Midbrain (tissue), 1 donor: ENCODE measurements at places on chromosomes 11 and 22.

DNA sequence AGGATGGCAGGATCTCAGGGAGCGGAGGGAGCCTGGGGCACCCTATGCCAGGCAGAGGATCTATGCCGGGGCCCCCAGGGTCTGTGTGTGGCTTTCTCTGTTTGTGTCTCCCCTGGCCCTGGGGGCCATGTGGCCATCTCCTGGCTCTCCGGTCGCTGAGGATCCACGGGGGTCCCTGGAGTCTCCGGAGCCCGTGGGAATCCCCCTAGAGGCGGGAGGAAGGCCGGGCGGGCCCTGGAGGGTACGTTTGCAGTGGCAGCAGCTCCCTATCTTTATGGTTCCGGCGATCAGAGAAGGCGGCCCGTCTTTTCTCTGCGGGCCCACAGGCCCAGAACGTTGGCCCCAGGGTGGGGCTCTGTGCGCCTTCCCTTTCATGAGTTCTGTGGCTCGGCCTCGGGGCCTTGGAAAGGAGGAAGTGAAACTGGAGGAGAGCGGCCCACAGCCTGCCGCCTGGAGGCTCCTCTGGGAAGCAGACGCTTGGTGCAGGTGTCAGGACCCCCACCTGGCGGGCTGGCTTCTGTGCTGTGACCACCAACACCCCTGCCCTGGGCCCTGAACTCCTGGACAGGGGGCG, 82.1 kb downstream of the KCNQ1 start:
- peak; percentile 4 for DNase-seq

- peak; percentile 55 for DNase-seq
Observed at GRCh38 chr11:122628810-122629555, 26.5 kb upstream of the UBASH3B start.

GRCh38 chr22:26554956-26555355, 35.0 kb downstream of the TPST2 start:
- no peak for DNase-seq

DNA sequence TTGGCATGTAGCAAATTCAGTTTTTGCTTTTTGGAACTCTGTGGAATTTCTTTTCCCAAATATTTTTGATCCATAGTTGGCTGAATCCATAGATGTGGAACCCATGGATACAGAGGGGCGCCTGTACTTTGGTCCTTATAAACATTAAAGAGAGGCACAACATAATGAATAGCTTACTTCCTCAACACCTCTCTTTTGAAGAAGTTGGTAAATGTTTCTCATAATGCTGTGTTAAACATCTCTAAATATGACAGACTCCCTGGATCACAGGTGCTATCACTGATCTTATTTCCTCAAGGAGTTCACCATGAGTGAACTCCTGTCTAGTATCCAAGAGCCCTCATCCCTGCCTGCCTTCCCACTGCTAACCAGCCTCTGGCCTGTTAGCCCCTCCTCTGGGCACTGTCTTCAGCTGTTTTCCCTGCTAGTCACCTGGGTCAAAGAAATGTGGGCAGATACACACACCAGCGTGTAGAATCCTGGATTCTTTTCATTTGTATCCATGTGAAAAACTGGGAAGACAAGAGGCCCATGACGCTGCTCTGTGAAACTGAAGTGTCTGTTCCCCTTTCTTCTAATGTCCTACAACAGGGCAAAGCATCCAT, 63.7 kb downstream of the HIRA start:
- DNase-seq = no peak

DNA sequence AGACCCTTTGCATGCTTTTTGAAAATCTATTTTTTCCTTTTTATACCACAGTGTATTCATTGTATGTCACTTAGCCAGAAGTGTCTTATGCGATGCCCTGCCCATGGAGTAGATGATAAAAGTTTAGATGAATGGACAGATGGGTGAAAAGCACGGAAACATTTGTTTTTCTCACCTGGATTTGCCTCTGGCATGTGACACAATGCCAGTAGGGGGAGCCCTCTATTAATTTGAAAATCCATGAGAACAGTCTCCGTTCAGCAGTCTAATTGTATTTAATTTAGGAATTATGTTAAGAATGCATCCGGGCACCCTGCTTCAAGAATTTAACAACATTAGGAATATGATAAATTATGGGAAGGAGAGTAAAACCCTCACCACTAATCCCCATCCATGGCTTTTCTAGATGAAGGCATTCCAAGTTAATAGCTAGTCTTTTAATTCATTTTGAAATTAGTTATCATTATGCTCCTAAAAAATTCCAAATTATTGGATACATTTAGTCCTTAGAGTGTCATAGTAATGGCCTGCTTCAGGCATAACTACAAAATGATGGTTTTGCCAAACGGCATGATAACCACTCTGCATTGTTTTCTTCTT, 55.3 kb upstream of the ALKBH3 start:
- DNase-seq = no peak

- no peak for DNase-seq
Observed at GRCh38 chr11:45482331-45482730, 183.1 kb downstream of the CHST1 start.

DNA sequence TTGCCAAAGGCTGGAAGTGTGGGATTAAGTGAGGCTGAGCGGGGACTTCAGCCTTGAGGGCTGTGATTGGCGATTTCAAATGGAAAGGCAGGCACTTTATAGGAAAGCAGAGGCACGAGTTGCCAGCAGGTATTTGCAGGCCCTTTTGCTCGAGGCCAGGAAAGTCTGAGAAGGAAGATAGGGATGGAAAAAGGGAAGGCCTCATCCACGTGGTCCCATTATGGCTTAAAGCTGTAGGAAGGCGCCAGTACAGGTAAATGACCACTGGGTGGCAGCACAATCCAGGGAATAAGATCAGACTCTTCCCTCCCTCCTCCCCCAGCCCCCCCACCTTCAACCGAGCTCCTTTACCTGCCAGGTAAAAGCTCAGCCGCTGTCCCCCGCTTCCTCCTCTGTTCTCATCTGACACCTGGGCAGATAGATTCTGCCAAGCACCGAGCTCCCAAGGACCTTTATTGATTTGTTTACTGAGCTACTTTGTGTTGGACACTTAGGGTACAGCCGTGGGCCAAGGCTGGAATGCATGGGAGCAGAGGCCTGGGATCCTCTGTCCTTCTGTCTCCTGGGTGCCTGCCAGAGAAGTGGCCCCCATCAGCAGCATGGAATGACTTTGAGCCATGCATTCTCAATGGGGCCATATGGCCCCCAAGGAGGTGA, 7.5 kb downstream of the P2RX3 start:
- peak; percentile 77 for DNase-seq

DNA sequence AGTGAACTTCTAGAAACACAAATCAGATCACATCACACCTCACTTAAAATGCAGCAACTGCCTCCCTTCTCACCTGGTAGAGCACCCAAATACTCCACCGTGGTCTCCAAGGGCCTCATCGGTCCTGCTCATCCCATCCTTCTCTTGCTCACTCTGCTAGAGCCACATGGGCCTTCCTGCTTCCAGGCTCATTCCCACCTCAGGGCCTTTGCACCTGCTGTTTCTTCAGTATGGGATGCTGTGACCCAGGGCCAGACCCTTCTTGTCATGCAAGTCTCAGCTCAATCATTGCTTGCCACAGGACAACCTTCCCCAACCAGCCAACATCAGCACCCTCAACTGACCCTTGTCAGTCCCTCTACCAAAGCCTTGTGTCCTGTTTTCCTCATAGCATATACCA, 124.9 kb downstream of the GALNT18 start:
- DNase-seq = no peak
